Metanephros (tissue), 2 donors: ENCODE measurements at places on chromosomes 3 and 15. TPM values are rescaled to one million over a fixed set of nuclear protein-coding genes. Genes with fewer than 3 reads are reported as not detected.

Gene NPAP1
- total RNA-seq = 0.82 TPM

Gene LSAMP
- total RNA-seq = 6.7 TPM

Gene SLC22A13
- total RNA-seq = 6.1 TPM

Gene GNAT1
- total RNA-seq = not detected
